ENCODE measurements at places on chromosomes 13 and 19.
A peak's percentile ranks its signal among the peaks of the same experiment; 100 is the strongest.

- DNase-seq, result peak; percentile 43
These were observed at the start of gene C13orf46 for GRCh38 chr13:113973218-113974164. TSS of gene C13orf46 (minus strand) at chr13:113974076. CDS start at chr13:113973997, 79 bp downstream.

GRCh38 chr13:71583581-71583980 lies 283.4 kb downstream of the DACH1 start:
- no peak for DNase-seq

DNA sequence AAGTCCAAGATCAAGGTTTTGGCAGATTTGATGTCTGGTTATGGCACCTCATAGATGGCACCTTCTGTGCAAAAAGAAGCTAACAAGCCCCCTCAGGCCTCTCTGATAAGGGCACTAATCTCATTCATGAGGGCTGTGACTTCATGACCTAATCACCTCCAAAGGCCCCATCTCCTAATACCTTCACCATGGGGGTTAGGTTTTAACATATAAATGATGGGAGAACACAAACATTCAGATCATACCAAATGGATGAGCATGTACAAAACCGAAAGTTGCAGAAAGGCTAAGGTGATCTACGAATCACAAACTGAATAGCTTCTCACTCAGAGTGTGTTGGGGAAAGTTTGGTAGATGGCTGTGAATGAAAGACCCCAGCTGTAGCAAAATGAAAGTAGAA lies 217.4 kb downstream of the TBC1D4 start:
- no peak for DNase-seq

DNA sequence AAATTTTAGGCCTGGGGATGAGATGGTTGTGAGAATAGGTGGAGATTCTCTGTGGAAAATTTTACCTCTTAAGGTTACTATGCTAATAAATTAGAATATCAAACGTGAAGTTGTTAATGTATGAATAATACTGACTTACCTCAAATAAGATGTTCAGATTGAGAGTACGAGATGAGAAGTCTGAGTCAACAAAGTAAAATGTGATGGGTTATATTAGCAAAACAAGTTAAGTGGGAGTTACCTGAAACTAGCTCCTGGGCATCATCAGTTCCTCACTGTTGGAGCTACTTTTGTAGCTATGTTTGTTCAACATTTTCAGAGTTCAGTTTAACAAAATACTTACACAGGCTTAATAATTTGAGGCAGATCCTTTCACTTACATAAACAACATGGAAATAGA lies 108.6 kb downstream of the PIBF1 start:
- no peak for DNase-seq

DNA sequence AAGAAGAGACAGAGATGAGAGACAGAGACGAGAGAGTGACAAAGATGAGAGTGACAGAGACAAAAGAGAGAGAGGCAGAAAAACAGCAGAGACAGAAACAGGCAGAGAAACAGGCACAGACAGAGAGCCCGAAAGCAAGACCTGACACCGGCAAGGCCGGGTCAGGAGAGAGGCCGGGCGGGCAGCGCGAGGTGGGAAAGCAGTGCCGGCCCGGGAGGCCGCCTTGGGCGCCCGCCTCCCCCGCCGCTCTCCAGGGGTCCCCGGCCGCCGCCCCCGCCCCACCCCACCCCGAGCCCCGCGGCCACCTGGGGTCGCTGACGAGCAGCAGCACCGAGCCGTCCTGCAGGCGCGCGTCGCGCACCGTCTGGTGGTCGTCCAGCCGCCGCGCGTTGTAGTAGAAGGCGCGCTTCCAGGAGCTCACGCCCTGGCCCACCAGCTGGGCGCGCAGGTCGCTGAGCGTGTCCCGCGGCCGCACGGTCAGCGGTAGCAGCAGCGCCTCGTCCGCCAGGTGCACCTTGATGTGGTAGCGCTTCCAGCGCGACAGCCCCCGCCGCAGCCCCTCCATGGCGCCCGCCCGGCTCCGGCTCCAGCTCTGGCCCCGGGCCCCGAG lies at the start of gene TINCR:
TINCR (minus strand) TSS at position 594 of the 610 bp plus-strand sequence.
- no peak for DNase-seq

DNA sequence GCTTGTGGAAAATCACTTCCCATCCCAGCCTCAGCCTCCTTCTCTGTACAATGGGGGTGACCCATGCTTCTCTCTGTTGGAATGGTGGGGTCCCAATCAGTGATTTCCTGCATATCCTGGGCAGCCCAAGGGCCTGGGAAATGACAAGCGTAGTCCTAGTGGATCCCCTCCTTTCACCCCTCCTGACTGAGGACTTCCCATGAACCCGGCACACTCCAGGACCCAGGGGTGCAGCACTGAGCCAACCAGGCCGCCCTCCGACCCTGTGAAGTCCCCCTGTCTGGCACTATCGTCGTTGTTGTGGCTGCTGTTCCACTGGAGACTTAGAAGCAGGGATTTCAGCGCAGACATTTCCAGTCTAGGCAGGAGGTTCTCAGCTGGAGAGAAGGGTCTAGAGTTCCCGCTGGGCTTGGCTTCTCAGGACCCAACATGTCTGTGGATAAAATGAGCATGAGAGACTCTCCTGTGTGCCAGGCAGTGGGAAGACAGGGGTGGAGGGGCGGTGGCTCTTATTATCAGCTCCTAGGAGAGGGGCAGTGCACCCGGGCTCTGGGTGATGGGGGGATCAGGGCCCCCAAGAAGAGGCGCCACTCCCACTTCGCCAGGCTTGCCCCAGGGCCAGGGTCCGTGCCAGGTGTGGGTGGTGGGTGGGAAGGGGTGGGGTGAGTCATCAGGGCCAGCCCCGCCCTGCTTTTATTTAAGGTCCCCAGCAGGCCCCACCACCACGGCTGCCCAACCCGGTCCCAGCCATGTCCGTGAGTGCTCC lies at the start of gene LGALS7B:
LGALS7B (plus strand) TSS at position 723 of the 766 bp plus-strand sequence; CDS start at position 750, 27 bp downstream.
- no peak for DNase-seq

DNA sequence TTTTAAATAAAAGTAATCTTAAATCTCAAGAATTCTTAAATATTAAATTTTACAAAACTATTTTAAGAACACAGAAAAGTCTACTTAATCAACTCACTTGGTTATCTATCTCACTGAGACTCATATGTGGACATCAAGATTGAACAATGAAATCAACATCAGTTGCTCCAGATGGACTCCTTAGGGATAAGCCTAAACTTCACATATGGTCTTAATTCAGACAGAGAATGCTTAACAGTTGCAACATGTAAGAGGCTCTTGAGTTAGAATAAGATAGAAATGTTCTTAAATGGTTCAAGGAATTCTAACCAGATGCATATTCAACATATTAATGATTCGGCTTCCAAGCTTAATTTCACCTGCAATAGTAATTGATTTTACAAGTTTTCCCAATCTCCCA lies 1730.9 kb downstream of the PCDH9 start:
- no peak for DNase-seq

GRCh38 chr13:100443998-100444328 lies 144.6 kb downstream of the GGACT start:
- DNase-seq, result no peak

DNA sequence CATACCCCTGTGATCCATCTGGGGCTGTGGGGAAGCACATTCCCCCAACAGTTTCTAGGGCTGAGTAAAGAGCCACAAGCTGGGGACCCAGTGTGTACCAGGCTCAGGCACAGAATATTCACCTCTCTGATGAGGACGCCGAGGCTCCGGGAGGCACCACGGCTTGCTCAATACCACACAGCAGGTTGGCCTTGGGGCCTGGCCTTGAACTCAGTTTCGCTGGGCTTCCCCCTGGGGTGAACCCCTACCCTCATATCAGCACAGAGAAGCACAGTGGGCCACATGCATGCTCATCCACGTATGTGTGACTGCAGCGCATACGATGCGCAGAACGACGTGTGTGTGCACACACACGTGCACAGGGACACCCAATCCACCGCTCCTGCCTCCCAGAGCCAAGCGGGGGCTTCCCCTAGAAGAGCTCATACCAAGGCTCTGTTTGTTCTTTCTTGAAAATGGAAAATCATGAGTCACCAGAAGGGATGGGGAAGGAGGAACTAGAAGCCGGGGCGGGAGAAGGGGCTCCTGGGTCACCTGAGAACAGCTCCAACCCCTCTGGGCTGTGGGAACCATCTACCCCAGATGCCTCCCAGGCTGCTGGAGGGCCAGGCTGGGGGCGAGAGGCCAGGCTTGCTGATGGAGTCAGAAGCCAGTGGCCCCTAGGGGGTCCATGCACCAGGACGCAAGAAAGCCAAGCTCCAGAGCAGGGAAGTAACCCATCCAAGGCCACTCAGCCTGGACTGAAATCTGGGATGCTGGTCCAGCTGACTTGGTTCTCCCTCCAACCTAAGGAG lies 4.9 kb upstream of the PDE4C start:
- no peak for DNase-seq

DNA sequence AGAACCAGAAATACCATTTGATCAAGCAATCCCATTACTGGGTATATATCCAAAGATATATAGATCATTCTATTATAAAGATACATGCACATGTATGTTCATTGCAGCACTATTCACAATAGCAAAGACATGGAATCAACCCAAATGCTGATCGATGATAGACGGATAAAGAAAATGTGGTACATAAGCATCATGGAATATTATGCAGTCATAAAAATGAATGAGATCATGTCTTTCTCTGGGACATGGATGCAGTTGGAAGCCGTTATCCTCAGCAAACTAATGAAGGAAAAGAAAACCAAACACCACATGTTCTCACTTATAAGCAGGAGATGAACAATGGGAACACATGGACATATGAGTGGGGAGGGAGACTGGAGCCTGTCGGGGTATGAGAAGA lies 1540.9 kb upstream of the MIR17HG start:
- DNase-seq, result no peak

DNA sequence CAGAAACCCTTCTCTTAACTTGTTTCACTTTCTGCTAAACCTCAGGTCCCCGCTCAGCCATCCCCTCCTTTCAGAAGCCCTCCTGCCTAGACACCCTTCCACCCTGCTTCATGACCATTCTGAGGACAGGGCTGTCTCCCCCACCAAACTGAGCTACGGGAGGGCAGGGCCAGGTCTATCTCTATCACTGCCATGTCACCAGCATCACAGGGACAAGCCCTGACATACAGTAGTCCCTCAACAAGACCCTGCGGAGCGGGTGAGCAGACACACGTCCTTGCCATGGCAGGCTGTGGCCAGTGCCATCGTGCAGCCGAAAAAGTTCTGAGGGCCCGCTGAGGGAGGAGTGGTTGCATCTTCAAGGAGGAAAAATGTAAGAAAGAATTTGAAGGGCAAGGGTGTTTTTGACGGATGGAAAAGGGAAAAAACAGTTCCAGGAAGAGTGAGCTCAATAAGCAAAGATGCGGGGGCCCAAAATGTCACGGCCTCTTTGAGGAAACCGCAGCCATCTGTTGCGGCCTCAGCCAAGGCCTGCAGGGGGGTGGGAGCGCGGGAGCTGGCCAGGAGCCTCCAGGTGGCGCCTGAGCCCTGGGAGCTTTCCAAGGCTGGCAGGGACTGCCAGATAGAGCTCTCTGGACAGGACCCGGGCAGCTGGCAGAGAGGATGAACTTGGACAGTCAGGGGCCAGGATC lies 8.1 kb downstream of the PTGIR start:
- no peak for DNase-seq

DNA sequence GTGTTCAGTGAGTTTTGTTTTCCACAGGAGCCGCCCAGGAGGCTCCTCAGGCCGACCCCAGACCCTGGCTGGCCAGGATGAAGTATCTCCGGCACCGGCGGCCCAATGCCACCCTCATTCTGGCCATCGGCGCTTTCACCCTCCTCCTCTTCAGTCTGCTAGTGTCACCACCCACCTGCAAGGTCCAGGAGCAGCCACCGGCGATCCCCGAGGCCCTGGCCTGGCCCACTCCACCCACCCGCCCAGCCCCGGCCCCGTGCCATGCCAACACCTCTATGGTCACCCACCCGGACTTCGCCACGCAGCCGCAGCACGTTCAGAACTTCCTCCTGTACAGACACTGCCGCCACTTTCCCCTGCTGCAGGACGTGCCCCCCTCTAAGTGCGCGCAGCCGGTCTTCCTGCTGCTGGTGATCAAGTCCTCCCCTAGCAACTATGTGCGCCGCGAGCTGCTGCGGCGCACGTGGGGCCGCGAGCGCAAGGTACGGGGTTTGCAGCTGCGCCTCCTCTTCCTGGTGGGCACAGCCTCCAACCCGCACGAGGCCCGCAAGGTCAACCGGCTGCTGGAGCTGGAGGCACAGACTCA lies 12.9 kb downstream of the B3GNT3 start:
- DNase-seq, result no peak

- DNase-seq, result peak; percentile 76
These were observed 9.9 kb upstream of the FPR3 start for GRCh38 chr19:51784922-51785690.

DNA sequence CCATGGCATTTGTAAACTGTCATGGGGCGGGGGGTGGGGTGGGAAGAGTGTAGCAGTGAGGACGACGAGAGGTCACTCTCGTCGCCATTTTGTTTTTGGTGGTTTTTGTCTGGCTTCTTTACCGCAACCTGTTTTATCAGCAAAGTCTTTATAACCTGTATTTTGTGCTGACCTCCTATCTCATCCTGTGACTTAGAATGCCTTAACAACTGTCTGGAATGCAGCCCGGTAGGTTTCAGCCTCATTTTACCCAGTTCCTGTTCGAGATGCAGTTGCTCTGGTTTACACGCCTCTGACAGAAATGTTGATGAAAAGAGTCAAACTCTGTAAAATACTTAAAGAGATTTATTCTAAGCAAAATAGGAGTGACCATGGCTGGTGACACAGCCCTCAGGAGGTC lies 852.0 kb downstream of the DACH1 start:
- DNase-seq, result no peak

- DNase-seq, result no peak
These were observed 34.7 kb downstream of the TSSK6 start for GRCh38 chr19:19480688-19481087.

DNA sequence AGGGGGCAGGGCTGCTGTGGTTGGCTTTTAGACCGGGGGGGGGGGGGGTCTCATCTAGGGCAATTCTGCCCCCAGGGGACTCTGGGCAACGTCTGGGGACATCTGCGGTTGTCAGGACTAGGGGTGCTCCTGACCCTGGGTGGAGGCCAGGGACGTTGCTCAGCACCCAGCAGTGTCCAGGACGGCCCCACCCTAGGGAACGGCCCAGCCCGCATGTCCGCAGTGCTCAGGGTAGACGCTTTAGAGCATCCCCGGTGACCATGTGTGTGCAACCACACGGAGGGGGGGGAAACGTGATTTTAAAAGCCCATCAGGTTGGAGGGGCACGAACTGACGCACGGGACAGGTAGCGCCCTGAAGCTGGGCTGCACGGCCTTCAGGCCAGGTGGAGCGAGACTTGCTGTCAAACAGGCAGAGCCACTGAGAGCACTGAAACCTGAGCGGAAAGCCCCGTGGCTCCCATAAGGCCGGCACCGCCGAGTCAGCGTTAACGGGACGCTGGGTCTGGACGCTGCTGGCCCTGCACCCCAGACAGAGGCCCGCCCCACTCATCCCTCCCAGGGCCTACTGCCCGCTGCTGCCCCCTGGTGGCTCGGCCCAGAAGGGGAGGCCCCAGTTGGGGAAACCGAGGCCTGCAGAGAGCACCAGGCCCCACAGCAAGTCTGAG lies 8.3 kb downstream of the CACTIN start:
- no peak for DNase-seq

GRCh38 chr19:48596679-48597465 lies 9.7 kb upstream of the SPACA4 start:
- DNase-seq, result no peak

DNA sequence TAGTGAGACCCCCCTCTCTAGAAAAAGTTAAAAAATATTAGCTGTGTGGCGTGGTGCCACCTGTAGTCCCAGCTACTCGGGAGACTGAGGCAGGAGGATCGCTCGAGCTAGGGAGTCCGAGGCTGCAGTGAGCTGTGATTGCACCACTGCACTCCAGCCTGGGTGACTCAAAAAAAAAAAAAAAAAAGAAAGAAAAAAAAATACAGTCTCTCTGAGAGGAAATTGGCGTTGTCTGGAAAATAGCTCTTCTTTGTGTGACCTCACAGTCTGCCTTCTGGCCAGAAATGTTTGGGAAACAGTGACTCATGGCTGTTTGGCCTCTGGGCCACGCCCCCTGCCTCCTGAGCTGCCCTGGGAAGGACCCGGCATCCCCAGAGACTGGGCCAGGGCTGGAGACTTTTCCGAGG lies 10.7 kb downstream of the MARCHF2 start:
- peak; percentile 95 for DNase-seq

All from Right ventricle myocardium inferior (tissue), 1 donor.